ENCODE measurements at places on chromosomes 2 and 18. TPM values are rescaled to one million over a fixed set of nuclear protein-coding genes. Genes with fewer than 3 reads are reported as not detected.

MYO5B gene
- polyA plus RNA-seq: 0.04 TPM

ICOS gene
- 22.4 TPM for polyA plus RNA-seq

IL1RL2 gene
- polyA plus RNA-seq: not detected

DSG1 gene
- not detected for polyA plus RNA-seq

IL1R1 gene
- polyA plus RNA-seq: not detected

KLHL41 gene
- polyA plus RNA-seq: 0.20 TPM

G6PC2 gene
- not detected for polyA plus RNA-seq

LRRC30 gene
- not detected for polyA plus RNA-seq

HTR2B gene
- polyA plus RNA-seq: 0.09 TPM

ELOA2 gene
- polyA plus RNA-seq: not detected

MC4R gene
- not detected for polyA plus RNA-seq

ALPG gene
- polyA plus RNA-seq: not detected

SCN1A gene
- not detected for polyA plus RNA-seq

RMC1 gene
- 23.1 TPM for polyA plus RNA-seq

SPATA3 gene
- not detected for polyA plus RNA-seq

DLGAP1 gene
- polyA plus RNA-seq: not detected

POTEI gene
- polyA plus RNA-seq: not detected

FSHR gene
- polyA plus RNA-seq: not detected

OTOF gene
- not detected for polyA plus RNA-seq
